ENCODE measurements at places on chromosomes 5 and 9. TPM values are rescaled to one million over a fixed set of nuclear protein-coding genes. Genes with fewer than 3 reads are reported as not detected.

ZNF366 gene
- not detected for total RNA-seq

CHSY3 gene
- total RNA-seq = 0.46 TPM

FBXO4 gene
- total RNA-seq = 8.1 TPM

MARVELD2 gene
- 50.3 TPM for total RNA-seq

RLN1 gene
- total RNA-seq = 0.44 TPM

HINT2 gene
- total RNA-seq = 88.0 TPM

Measured in Caco-2 (cell line).